ENCODE measurements at places on chromosomes 6 and 20.

DNA sequence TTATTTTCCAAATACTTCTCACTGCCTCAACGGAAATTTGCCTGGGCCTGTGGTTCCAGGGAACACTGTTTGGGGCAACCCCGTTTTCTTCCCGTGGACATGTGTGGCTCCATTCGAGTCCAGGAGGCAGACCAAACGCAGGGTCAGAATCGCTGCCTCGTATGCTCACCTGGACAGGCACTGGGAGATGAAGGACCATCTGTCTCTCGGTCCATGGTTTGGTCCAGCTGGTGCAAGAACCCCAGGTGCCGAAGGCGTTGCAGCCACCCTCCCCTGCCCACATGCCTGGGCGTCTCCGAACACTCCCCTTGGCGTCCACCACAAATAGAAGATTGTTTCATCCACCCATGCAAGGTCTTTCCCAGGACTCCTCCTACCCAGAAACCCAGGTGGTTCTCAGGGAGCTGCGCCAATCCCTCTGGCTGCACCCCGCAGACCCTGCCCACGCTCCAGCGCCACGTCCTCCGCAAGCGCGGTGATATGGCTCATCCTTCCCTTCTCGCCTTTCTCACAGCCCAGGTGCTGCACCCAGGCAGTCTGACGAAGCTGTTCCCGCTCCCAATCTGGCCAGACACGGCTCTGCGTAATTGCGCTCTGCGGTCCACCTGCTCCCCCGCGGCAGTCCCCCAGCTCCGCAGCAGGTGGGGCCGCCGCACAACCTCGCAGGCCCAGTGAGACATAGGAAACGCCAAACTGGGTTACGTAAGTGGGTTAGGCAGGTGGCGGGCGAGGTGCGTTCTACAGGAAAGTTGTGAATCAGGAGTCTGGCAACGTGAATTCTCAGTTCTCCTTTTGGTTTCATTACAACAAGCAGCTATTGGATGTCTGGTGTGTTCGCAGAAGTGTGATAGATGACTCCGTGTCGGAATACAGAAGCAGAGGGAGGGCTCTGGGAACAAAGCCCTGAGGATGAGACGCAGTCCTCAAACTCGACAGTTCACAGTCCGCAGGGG lies 146.2 kb upstream of the ECI2 start:
- DNase-seq = no peak

- DNase-seq = no peak
Measured at GRCh38 chr6:151502499-151502898, 8.7 kb downstream of the CCDC170 start.

DNA sequence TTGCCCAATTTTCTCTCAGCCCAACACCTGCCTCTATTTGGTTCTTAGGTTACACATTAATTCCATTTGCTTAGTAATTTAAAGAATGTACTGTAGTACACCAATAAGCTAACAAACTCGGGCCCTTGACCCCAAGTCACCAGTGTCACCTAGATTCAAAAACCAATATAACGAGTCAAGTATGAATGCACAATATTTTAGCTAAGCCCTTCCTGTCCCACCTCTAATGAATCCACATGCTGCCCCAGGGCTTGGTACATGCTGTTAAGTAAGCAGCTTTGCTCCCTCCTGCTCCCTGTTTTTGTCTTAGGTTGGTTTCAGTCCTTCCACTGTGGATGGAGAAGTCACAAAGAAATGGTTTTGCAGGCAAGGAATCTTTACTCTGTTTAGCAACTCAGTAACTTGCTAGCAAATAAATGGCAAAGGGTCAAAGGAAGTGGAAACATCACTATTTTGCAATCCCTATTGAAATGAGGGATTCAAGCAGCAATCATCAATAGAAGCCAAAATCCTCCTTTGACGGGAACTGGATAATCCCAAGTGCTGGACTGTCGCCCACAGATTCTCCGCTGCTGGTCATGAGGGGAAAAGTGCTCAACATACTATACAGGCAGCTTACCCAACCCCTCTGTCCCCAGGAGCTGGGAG lies 5.0 kb upstream of the MPC1 start:
- DNase-seq = no peak

- no peak for DNase-seq
Measured at GRCh38 chr6:162651505-162651904, 76.1 kb downstream of the PRKN start.

GRCh38 chr6:85372188-85372914 lies 77.5 kb upstream of the NT5E start:
- DNase-seq = no peak

DNA sequence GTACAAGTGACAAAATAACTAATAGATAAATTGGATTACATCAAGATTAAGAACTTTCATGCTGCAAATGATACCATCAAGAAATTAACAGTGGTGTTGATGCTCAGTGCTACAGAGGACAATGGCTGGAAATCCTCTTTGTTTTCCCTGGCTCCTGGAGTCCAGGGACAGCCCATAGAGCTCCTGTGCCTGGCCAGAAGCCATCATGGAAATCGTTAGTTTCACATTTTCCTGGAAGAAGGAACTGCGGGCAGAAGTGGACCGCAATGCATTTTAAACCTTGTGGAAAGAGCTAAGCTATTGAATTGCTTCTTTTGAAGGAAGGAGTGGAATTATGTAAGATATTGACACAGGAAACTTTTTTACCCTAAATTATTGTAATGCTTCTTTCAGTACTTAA lies 276.0 kb downstream of the GJA1 start:
- no peak for DNase-seq

DNA sequence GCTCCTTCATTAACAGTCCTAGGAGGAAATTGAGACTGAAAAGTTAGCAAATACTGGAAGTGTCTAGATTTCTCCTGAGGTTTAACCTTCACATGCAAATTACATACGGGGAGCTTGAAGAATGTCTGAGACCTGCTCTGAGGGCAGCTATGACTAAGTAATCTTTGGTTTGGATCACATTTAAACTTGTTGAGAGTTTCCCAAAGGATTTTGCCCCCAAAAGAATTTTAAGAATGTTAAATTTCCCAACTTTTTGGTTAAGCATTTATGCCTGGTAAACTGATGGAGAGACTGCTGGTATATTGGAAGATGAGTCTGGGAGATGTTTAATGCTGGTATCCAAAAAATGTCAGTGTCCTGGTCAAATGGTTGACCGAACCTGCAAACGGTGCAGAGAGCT lies 97.0 kb downstream of the RREB1 start:
- no peak for DNase-seq

GRCh38 chr6:80425089-80425823 lies 318.8 kb downstream of the BCKDHB start:
- DNase-seq = no peak

DNA sequence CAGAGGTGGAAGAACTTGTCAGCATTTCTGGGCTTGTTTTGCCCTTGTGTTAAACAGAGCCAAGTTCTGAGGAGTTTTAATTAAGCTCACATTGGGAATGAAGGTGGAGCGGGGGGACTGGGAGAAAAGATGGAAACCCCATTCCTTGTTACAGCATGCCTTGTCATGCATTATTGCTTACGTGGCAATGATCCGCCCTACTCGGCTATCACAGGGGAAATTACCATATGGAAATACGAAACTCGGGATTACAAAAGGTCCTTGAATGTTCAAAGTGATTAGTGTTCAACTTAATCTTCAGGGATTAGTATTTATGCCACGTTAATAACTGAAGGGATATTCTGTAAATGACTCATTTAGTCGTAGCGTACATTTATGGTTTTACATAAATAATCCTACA lies 86.4 kb downstream of the MAP3K7 start:
- DNase-seq = no peak

DNA sequence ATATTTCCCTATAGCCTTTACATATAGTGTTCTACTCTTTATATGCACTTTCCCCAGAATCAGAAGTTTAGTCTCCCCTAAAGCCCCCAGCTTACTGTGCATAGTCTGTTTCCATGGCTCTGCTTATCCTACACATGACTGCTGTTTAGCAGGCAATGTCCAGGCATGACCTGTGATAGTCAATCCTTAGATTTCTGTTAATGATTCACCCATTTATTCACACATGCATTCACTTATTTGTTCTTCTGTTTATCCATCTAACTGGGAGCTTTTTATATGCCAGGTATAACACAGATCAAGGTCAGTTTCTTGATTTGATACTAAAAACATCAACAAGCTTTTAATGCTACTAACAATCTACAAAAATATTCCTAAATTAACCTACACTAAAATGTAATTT lies 300.8 kb downstream of the PHF3 start:
- no peak for DNase-seq

- DNase-seq = no peak
Measured at GRCh38 chr20:38961530-38962043, 557 bp upstream of the DHX35 start.

DNA sequence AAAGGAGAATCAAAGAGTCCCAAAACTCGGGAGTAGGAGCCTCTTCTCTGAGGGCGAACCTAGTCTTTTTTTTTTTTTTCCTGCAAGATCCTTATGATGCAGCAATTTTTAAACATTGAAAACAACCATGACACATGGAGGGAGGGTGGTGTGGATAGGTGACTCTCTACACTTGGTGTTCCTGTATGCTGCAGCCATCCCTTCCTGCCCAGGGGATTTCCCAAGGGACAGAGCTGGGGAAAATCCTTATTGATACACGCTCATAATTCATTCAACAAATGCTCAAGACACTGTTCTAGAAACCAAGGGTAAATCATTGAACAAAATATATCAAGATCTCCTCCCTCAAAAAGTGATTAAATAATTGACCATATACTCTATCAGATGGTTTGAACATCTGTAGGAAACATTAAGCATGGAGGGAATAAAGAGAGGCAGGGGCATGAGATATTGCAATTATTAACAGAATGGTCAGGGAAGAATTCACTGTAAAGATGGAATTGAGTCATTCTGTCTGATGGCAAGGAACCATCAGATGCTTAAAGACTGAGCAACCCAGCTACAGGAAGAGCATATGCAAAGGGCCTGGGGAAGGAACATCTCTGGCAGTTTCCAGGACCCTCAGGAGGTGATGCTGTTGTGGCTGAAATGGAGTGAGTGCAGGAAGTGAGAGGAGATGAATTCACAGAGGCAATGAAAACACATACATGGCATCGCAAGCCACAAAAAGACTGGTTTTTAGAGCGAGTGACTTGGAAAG lies 13.4 kb upstream of the BTN3A3 start:
- no peak for DNase-seq

DNA sequence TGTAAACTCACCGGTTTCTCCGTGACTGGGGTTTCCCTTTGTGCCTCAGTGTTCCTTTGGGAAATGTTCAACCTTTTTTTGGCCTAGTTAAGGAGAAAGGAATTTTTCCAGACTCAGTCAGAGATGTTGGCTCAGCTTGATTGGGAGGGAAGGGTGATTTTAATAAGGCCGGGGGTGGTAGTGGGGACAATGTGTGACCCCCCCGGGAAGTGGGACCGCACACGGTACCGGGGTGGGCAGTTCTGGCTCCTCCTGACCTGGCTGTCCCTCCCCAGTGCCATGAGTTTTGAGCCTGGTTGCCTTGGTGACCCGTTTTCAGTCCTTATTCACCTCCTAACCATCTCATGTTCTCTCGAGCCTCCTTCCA lies 132.7 kb downstream of the SNX5 start:
- DNase-seq = no peak

- DNase-seq = no peak
Measured at GRCh38 chr6:64217721-64218620, 582.4 kb downstream of the PHF3 start.

DNA sequence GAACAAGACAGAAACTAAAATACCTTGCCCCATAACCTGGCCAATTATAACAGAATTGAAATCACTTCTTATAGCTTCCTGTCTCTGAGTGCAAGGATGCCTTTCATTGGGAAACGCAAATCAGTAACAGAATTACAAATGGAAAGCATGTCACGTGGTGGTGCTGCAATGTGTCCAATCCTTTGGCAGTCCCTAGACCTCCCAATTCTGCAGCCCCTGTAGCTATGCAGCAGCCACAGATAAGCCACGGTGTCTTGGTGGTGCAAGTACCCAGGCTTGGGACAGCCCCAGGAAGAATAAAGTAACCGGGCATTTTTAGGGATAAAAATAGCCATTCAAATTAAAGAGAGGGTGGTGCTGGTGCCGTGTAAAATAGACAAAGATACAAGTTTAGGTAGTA lies 134.6 kb upstream of the CCN2 start:
- no peak for DNase-seq

DNA sequence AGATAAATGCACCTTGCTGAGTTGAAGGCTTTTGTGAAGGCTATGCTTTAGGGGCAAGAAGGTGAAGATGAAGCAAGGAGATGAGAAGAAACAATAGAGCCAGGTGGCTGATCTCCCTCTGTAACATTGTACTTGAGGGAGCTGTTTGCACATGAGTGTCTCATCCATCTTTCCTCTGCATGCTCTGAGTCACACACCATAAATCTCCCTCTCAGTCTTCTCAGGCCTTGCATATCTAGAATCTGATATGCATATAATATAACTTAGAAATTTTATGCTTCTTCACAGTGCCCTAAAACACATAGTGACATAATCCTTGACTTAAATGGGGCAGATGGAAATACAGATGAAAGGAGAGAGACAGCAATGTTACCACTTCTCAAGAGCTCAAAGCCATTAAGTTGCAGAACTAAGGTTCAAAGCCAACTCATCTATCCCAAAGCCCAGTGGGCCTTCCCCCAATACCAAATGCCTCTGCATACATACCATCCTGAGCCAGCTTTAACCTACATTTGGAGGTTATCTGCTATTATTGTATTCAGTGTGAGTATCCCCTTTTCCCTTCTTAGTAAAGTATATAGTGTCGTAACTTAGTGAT lies 62.4 kb upstream of the STXBP5 start:
- no peak for DNase-seq

DNA sequence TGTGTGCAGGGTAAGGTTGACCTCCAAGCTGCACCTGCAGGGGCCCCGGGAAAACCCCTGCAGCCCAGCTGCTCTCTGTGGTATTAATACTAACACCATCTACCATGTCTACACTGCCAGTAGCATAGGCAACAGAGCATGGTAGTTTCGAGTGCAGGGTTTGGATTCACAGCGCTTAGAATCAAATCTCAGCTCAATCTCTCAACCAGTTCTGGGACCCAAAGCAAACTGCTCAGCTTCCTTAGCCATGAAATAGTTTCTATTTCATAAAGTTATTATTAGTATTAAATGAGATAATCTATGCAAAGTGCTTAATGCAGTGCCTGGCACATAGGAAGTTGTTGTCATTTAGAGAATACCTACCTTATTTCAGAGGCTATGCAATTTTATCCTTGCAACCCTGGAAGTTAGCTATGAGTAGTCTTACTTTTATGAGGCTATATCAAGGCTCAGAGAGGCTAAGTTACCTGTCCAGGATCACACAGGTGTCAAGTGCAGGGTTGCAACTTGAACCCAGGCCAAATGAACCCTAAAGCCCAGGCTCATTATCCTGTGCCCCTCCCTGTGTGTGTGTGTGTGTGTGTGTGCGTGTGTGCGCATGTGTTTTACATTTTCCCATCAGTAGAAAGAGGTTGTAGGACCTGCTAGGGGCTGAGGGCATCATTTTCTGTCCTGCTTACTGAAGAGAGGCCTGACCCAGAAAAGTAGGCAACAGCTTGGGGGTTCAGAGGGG lies 27.6 kb upstream of the MRPS18A start:
- DNase-seq = no peak

DNA sequence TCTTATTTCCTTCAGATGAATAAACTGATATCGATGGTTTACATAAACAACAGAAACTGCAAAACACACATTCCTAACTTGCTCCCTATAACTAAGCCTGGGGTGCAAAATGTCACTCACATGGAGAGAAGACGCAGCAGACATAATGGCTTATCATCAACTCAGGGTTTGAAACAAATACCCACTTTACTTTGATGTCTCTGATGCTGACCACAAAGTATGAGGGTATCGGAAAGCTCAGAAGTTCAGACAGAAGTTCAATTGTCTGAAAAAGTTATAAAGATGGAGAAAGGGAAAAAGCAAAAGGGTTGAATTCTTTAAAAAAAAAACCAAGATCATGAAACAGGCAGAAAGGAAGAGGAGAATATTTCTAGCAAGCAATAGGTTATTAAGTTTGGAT lies 102.7 kb downstream of the FOXC1 start:
- DNase-seq = no peak

Data from stimulated activated CD4-positive, alpha-beta T cell treated with anti-CD3 and anti-CD28 coated beads, Interleukin-1b, Interleukin-23, amount 100 ng/mL, for 1 hour (primary cell).